ENCODE measurements at places on chromosomes 2 and 18.

GRCh38 chr2:143138292-143138691, 9.1 kb downstream of the ARHGAP15 start:
- DNase-seq, result no peak

DNA sequence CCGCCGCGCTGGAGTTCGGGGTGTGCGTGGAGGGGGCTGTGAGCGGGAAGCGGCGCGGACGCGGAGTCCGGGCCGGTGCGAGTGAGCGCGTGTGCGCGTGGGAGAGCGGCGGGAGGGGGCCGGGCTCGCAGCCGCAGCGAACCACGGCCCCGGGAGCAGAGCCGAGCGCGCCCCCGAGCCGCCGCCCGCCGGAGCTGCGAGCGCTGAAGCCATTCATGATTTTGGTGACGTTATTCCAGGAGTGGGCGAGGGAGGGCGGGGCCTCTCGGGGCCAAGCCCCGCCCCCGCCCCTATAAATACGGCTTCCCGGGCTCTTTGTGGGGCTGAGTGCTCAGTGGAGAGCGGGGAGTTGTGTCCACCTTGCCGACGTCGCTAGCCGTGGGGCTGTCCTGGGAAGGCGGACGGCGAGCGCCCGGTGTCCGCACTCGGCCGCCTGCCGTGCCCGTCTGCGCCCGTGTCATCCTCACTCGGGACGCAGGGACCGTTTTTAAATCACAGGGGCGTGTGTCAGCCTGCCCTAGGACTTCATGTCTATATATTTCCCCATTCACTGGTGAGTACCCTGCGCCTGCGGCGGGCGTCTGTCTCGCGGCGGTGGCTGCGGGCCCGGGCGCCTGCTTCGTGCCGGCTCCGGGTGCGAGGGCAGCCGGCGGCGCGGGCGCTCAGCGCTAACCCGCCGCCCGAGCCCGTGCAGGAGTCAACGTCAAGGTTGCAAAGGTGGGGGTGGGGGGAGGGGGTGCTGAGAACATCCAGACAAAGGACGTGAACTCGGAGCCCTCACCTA, at the start of gene LBH:
LBH (plus strand) TSS at position 323 of the 784 bp plus-strand sequence; CDS start at position 528, 205 bp downstream.
- peak; percentile 86 for DNase-seq

GRCh38 chr2:64296140-64296480, 151.9 kb upstream of the PELI1 start:
- no peak for DNase-seq

DNA sequence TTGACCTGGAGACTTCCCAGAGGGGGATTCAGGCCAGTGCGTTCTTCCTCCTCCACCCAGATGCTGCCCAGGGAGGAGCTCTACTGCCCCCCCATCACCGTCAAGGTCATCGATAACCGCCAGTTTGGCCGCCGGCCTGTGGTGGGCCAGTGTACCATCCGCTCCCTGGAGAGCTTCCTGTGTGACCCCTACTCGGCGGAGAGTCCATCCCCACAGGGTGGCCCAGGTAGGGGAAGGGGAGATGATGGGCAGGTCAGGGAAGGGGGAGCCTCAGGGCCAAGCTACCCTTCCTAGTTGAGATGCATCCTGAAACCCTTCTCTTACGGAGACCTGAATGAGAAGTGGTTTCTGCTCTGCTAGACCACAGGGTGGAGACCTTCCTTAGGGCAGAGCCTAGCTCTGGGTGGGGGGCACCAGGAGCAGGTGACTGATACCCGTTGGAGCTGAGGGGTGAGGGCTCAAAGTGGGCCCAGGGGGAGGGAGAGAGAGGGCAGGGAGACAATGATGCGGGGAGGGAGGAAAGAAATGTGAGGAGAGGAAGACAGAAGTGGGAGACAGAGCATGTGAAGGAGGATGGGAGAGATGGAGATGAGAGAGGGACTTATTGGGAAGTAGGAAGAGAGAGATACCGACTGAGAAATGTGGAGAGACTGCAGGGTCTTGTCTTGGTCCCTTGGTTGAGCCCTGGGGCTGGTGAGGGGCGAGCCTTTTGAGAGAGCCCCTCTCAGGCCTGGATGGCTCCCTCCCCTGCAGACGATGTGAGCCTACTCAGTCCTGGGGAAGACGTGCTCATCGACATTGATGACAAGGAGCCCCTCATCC, 159.4 kb downstream of the DYSF start:
- DNase-seq, result peak; percentile 15

DNA sequence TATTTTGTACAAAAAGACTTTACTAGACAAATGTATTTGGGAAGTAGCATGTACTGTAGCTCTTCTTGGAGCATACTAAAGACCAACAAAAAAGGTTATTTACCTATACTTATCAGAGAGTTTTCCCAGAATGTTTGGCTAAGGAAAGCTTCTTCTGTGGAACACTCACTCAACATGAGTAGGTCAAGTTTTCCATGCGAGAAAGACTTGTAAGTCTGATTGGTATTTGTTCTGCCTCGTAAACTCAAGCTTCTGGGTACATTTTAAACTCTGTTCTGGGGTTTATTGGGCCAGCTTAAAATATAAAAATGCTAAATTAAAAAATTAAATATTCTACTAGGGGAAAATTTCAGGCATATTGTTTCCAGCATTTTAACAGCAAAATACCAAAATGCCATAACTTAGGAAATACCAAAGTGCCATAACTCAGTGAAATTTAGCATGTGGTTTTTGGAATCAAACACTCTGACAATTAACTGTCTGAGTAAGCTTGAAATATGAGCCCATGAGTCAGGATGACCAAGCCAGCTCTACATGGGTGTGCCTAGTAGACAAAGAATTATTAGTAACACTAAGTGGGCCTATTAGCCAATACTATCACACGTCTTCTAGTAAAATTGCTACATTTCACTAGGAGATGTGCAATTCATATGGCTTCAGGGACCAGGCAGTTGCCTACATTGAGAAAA, 47.3 kb upstream of the SERPINE2 start:
- no peak for DNase-seq

DNA sequence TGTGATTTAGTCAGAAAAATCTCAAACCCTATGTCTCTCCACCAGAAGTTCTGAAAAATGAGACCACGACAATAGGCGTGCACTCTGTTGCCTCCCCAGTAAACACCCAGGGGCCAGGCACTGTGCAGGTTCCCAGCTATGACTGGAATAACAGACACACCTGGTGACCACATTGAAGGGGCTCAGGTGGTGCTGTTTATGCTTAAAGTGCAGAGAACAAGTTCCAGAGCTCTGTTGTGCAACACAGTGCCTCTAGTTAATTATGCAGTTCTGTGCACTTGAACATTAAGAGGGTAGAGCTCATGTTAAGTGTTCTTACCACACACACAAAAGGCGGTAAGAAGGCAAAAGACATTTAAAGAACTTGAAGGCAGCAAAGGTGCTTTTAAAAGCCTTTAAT, 52.6 kb upstream of the AFF3 start:
- no peak for DNase-seq

DNA sequence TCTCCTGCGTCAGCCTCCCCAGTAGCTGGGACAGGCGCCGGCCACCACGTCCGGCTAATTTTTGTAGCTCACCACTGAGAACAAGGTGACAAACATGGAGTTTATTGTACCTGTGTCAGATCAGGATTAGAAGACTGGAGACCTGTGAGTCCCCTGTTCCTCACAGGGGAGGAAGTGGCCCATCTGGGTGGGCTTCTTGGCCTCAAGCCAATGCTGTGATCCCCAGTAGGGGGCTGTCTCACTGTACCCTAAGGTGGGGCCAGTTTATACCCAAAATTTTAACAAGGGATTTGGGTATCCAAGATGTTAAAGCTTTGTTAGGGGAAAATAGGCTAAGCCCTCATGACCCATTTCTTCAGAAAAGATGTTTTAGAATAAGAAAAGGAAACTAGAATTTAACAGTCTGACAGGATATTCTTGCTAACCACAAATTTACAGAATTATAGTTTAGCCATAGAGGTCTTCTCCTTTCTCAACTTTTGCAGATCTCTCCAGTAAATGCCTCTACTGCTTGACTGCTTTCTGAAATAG, 16.3 kb downstream of the PCBP1 start:
- DNase-seq, result peak; percentile 56

GRCh38 chr2:95391641-95392310, 10.7 kb upstream of the FAHD2A start:
- DNase-seq, result no peak

DNA sequence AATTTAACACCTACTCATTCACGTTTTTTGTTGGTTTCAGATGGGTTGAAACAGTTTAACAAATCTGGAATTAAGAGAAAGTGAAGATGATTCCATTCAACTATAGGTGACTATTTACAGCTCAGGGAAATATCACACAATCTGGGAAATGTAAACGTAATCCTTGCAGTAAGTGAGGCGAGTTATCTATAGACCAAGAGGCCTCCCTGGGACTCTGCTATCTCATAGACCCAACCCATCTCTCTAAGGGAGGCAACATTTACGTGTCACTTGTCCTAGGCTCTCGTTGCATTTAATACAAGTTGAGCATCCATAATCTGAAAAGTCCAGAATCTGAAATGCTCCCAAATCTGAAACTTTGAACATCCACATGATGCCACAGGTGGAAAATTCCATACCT, 2.0 kb upstream of the MOB4 start:
- no peak for DNase-seq

GRCh38 chr18:27185025-27185763, at the start of gene CHST9:
TSS of gene CHST9 (minus strand) at chr18:27185308. CDS start at chr18:27142809, 42,499 bp downstream.
- no peak for DNase-seq

- DNase-seq, result no peak
Measured at GRCh38 chr2:238187618-238188548, 15.6 kb downstream of the ILKAP start.

GRCh38 chr2:56713161-56713676, 529.4 kb downstream of the CCDC85A start:
- no peak for DNase-seq

Measured in activated naive CD8-positive, alpha-beta T cell treated with anti-CD3 and anti-CD28 coated beads, Interleukin-2, amount 10 ng/mL, durations not matched to agents 7 days and 5 days (primary cell).